ENCODE measurements at places on chromosomes 12 and 14.

DNA sequence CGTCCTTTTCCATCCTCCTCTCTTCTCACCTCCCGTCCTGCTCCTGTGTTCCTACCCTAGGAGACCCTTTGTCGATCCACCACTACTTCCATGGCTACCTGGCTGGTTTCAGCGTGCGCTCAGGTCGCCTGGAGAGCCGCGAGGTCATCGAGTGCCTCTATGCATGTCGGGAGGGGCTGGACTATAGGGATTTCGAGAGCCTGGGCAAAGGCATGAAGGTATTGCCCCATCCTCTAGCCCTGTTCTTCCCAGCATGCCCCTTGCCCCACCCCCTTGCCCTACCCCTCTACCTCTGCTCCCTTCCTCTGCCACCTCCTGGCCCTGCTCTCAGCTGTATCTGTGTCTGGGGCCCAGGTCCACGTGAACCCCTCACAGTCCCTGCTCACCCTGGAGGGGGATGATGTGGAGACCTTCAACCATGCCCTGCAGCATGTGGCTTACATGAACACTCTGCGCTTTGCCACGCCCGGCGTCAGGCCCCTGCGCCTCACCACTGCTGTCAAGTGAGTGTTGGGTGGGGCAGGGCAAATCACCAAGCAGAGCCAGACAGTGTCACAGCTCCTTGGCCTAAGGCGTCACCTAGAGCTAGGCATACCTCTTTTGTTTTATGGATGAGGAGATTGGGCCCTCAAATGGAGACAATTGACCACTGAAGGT is 12.8 kb downstream of the CLSTN3 start:
- no peak for DNase-seq

DNA sequence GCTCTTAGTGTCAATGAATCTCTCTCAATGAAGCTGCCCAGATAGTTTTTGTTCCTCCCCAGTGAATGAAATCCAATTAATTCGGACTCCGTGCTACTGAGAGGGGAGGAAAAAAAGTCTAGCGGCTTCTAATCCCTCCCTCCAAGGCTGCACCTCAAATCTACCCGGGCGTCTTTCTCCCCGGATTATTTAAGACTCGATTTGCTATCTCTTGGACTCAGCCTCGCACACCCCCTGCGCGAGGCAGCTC is 134 bp downstream of the DUSP6 start:
- DNase-seq: no peak

- DNase-seq: no peak
Measured at GRCh38 chr12:100533376-100533775, 40.1 kb upstream of the GAS2L3 start.

GRCh38 chr12:32261638-32262037 is 137.7 kb upstream of the FGD4 start:
- DNase-seq: no peak

GRCh38 chr14:74935360-74935680 is 12.3 kb upstream of the RPS6KL1 start:
- DNase-seq: no peak

GRCh38 chr12:115569345-115570068 is 708.0 kb downstream of the MED13L start:
- peak; percentile 58 for DNase-seq

DNA sequence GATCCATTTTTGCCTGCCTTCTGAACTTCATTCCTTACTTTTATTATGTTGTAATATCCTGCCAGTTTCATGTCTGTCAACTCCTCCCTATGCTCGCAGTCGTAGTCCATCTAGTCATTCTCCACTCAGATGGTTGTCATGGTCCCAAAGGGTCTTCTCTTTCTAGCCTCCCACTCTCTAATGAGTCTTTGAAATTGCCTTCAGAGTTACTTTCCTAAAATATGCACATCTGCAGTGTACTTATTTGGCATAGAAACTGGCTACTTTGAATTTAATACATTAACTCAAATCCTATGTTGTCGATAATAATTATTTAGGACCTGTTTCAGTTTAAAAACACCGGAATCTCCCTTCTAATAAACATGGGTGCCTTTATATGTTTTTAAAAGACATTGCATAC is 101.0 kb downstream of the PDE3A start:
- DNase-seq: no peak

GRCh38 chr12:87820524-87821202 is 208.5 kb downstream of the C12orf50 start:
- DNase-seq: no peak

DNA sequence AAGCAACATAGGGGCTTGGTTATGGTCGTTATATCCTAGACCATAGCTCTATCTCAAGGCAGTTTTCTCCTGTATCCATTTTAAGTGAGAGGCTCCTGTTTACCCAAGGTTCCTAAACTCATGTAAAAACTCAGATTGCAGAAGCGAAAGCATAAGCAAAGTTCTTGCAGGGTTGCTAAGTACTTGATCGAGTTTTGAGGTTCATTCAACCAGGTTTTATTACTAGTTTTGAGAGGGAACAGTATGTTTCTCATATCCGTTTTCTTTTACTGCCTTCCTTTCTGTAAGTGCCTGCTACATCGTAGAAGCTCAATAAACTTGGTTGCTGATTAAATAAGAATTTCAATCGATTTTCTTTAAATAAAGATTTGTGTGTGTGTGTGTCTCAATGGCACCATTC is 5.1 kb downstream of the AKAP3 start:
- DNase-seq: no peak

- no peak for DNase-seq
Measured at GRCh38 chr12:115998794-115999478, 278.6 kb downstream of the MED13L start.

DNA sequence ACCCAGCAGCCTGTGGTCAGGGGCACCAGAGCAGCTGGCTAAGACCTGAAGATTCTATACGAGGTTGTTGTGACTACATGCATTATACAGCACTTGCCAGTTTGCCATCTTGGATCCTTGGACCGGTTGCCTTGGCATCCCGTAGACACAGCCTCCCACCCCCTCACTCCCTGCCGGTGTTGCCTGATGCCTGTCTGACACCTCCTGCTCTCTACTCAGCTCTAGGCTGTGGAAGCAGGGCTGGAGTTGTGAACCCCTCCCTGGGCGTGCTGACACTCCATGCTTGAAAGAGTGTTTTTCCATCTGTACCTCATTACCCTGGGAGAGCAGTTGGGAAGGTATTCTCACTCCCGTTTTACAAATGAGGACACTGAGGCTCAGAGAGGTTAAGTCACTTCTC is 2.5 kb downstream of the CHGA start:
- no peak for DNase-seq

DNA sequence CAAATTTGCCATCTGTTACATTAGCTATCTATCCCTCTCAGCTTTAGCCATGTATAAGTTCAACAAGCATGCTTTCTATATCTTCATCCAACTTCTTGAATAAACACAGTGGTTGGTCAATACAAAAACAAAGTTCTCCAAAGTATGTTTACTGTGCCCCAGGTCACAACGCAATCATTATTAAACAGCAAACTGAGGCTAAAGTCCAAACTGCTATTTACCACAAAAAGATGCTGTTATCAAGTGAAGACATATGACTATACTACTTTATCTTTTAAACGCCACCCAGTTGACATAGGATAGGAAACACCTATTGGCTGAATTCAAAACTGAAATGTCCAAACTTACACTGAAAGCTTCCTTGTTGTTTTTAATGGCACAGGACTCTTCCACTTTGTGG is 11.7 kb downstream of the ZCCHC8 start:
- no peak for DNase-seq

DNA sequence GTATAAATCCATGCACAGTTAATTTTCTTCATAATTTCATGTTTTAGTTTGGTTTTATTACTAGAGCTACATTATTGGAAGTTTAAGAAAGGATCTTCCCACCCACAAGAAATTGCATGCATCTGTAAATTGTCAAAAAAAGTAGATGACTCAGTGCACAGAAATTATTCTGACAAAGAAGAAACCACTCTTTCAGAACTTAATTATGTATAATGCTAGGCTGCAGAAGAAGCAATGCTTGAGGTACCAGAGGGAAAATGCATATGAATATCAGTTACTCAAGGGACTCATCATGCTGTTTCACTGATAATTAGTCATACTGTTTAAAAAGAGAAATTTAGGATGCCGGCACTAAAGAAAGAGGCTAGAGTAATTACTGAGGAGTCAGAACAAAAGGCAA is 147.0 kb downstream of the SLC16A7 start:
- no peak for DNase-seq

GRCh38 chr12:40947797-40948196 is 240.3 kb upstream of the PDZRN4 start:
- no peak for DNase-seq

DNA sequence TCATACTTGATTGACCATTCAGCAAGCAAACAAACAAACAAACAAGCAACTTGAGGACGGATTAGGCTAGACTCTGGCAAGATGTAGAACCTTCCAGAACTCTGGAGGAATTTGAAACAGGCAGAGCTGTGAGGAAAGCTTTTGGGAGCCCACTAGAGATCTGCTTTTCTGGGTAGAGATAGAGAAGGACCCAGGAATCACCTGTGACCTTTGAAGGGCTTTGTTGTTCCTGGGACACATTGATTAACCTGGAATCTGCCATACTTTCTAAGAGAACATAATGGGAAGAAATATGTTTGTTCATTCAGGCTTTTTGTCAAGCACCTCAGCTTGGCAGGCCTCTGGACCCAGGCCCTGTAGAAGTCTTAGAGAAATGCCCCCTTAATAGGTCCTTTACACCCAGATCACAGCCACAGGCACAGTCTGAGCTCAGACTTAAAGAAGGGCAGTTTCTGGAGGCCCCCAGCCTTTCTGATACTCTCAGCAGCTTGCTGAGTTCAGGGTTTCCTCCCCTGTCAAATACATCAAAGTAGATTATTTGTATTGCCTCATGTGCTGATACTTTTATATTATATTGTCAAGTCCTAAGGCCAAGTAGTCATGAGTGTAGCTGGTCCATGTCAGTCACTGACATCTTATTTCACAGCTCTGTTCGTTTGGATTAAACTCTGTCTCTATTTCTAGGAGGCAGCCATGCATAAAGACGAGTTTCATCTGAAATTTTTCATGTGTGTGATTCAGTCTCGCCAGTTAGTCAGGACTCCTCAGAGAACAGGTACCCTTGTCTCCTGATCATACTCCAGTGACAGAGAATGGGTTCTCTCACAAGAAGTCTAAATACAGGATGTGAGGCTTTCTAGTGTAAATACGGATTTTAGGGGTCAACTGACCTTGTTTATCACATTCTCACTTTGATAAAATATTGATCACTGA is 1.1 kb upstream of the SENP1 start:
- no peak for DNase-seq

DNA sequence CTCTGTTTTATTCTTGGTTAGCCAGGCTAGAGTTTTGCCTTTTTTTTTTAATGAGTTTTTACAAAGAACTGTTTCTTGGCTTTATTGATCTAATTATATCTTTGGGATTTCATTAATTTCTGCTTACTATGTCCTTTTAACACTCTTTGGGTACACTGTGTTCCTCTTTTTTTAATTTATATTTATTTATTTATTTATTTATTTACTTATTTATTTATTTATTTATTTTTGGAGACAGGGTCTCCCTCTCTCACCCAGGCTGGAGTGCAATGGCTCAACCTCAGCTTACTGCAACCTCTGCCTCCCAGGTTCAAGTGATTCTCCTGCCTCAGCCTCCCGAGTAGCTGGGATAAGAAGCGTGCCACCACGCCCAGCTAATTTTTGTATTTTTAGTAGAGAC is 15.1 kb upstream of the MARK3 start:
- no peak for DNase-seq

- DNase-seq: peak; percentile 78
Measured at GRCh38 chr14:93788543-93789227, 400 bp upstream of the PRIMA1 start.

- no peak for DNase-seq
Measured at GRCh38 chr12:27747111-27747820, 32.8 kb upstream of the KLHL42 start.

- no peak for DNase-seq
Measured at GRCh38 chr12:27208414-27208750, 35.7 kb upstream of the STK38L start.

DNA sequence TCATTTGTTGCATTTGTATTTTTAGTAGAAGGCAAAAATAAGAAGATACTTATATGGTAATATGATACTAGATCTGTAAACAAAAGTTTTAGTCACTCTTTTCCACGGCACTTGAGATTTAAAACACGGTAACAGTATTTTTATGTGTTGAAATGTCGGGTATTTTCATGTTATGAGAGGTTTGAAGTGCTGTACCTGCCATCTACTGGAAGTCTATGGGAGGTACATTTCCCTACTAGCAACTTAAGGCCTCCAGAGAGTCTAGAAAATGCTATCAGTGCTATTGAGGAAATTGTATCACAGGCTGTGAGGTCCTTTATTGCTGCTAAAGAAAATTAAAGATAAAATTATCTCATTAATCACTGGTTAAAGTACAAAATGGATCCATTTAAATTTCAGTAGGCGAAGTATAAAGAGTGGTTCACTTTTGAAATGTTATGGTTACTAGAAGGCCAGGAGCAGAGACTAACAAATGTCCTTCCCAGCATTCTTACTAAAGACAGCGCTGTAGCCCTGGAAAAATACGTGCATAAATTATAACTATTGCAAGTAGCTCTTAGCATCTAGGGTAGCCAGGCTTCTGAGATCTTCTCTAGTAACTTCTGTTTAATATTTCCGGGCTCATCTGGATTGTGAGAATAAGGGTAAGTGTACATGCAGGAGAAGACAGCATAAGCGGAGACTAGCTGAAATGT is 77.6 kb upstream of the PRKD1 start:
- peak; percentile 72 for DNase-seq

GRCh38 chr14:56023661-56024081 is 94.5 kb upstream of the PELI2 start:
- DNase-seq: peak; percentile 42

- no peak for DNase-seq
Measured at GRCh38 chr12:6444704-6445688, at the start of gene CD27. CD27 (plus strand) TSS chr12:6444955; CDS start chr12:6445096, 141 bp downstream.

DNA sequence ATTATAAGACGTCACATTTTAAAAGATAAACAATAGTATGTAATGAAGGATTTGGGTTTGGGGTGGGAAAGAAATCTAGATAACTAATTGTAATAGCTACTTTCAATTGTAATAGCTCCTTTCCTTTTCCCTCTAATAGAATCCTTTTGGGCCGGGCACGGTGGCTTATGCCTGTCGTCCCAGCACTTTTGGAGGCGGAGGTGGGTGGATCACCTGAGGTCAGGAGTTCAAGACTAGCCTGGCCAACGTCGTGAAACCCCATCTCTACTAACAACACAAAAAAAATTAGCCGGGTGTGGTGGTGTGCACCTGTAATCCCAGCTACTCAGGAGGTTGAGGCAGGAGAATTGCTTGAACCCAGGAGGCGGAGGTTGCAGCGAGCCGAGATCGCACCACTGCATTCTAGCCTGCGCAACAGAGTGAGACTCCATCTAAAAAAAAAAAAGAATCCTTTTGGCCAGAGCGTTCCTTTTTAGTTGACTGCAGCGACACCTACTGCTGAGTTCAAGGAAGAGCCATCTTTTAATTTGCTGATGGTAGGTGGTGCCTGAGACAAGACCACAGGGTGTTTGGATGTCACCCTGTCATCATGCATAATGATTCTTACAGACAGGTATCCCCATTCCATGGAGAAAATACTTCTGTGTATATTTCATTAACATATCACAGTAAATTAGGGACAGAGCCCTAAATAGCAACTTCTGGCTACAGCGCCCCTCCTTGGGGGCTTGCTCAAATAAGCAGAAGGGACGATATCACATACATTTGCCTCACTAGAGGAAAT is 79.5 kb downstream of the ARMH4 start:
- peak; percentile 61 for DNase-seq

GRCh38 chr12:7793211-7793610 is 4.0 kb downstream of the NANOG start:
- DNase-seq: no peak

GRCh38 chr12:1640328-1641234 is 11.6 kb downstream of the WNT5B start:
- no peak for DNase-seq

Data from pons (tissue), 1 donor.